ENCODE measurements at places on chromosomes 5 and 9.

DNA sequence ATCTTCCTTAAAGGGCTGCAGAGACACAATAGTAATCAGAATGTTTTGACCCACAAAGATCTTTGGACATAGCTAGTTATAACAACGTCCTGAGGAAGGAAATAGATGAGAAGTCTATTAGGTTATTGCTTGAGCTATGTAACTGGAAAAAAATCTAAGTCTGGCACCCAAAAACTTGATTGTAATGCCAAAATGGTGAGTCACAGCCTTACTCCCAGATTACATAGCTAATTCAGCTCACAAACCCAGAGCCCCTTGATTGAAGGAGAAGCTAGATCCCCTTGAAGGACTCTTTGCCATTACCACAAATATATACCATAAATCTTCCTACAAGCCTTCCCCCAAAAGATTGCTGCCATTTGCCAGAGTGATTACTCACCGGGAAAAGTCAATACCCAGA lies 341.8 kb upstream of the KIF2A start:
- H3K4me1 ChIP-seq: no peaks in the 10 kb centered on the region
- no peaks in the 10 kb centered on the region for H3K36me3 ChIP-seq
- H3K4me3 ChIP-seq: no peak overlapping the region

DNA sequence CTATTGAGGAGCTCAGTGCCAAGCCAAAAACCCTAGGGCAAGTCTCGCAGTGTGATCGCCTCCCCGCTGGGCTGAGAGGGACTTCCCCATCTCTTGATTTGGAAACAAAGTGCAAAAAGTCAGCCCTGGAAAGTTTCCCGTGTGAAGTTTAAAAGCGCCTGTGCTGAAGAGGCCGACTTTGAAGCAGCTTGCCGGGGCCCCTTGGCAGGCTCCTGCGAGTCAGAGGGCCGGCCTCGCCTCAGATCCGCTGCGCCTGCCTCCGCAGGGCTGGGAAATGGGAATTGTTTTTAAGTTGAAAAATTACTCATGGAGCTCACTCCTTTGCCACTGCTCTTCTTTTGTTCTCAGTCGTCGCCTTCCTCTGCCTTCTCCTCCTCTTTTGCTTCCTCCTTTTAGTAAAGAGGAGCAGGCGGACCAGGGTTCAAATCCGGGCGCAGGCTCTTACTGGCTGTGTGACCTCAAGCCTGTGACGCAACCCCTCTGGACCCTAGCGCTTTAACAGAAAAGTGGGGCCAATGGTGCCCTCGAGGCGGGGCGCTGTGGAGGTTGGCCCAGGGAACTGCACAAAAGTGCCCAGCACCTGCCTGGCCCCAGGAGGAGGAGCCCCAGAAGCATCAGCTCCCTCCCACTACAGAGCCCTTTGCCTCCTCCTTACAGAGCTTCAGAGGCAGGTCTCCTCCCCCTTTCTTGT lies 14.7 kb upstream of the LHX2 start:
- peaks cover 4% of the 10 kb centered on the region for H3K4me1 ChIP-seq
- no peak overlapping the region for H3K27ac ChIP-seq
- no peaks in the 10 kb centered on the region for H3K27me3 ChIP-seq
- no peaks in the 10 kb centered on the region for H3K36me3 ChIP-seq

DNA sequence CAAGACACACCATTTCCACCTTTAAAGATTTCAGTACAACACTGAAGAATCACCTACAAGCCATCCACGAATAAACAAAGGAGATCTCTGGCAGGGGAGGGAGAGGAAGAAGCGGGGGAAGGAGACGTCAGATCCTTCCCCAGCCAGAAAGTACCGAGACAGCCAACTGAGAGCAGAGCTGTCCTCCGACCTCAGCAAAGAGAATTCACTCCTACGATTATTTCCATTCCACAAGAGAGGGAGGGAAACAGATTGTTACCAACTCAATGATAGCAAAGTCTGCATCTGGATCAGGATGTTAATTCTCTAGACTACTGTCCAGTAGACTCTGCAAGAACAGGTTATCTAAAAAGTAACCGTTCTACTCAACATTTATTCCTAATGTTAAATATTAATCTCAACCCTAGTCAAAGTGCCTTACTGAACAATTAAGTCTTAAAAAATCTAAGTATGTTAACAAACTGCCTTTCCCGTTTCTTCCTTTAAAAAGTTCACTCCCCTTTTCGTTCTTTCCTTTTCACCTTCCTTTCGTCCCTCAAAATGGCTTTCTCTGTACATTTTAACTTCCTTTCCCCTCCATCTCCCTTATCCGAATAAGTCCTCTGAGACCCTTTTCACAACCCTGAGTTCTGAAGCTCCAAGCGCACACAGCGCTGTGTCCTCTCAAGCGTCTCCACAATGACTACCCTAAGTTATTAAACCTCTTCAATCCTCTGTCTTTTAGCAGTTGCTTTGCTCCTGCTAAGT lies 1.4 kb downstream of the CHD1 start:
- peaks cover 21% of the 10 kb centered on the region for H3K4me1 ChIP-seq
- no peaks in the 10 kb centered on the region for H3K27me3 ChIP-seq

GRCh38 chr9:20569525-20569924 lies 52.8 kb downstream of the MLLT3 start:
- peaks cover 11% of the 10 kb centered on the region for H3K4me1 ChIP-seq
- H3K27me3 ChIP-seq: no peaks in the 10 kb centered on the region
- DNase-seq: no peak
- H3K27ac ChIP-seq: no peak overlapping the region
- H3K4me3 ChIP-seq: no peak overlapping the region
- H3K36me3 ChIP-seq: no peaks in the 10 kb centered on the region

DNA sequence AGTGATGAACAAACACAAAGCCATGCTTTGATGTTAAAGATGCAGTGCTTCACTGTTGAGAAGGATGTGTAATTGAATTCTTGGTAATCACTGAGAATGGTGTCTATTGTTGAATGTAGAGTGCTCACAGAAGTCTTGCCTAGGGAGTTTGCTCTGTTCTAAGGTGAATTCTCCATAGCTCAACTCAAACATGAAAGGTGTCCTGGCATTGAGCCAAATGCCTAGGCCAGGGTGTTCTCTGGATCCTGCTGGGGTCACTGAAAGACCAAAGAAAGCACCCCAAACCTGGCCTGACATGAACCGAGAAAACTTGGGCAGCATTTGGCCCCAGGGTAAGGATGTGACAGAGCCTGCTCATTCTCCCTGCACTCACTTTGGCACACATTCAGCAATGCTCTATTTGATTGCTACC lies 217.3 kb downstream of the ARL15 start:
- H3K27me3 ChIP-seq: no peaks in the 10 kb centered on the region
- DNase-seq: no peak
- H3K27ac ChIP-seq: no peak overlapping the region
- no peak overlapping the region for H3K4me3 ChIP-seq
- no peaks in the 10 kb centered on the region for H3K36me3 ChIP-seq
- no peaks in the 10 kb centered on the region for H3K4me1 ChIP-seq

- no peak overlapping the region for H3K27ac ChIP-seq
- no peaks in the 10 kb centered on the region for H3K36me3 ChIP-seq
- no peaks in the 10 kb centered on the region for H3K4me1 ChIP-seq
- DNase-seq: no peak
Measured at GRCh38 chr5:38807570-38808483, 38.0 kb upstream of the OSMR start.

GRCh38 chr9:133606708-133607025 lies 2.5 kb downstream of the FAM163B start:
- no peak overlapping the region for H3K4me3 ChIP-seq
- no peak overlapping the region for H3K27ac ChIP-seq
- H3K27me3 ChIP-seq: peaks cover 4% of the 10 kb centered on the region

- no peaks in the 10 kb centered on the region for H3K4me1 ChIP-seq
- H3K27me3 ChIP-seq: no peaks in the 10 kb centered on the region
- DNase-seq: no peak
- H3K4me3 ChIP-seq: no peak overlapping the region
- H3K27ac ChIP-seq: no peak overlapping the region
Measured at GRCh38 chr5:58731641-58732040, 148.8 kb downstream of the RAB3C start.

DNA sequence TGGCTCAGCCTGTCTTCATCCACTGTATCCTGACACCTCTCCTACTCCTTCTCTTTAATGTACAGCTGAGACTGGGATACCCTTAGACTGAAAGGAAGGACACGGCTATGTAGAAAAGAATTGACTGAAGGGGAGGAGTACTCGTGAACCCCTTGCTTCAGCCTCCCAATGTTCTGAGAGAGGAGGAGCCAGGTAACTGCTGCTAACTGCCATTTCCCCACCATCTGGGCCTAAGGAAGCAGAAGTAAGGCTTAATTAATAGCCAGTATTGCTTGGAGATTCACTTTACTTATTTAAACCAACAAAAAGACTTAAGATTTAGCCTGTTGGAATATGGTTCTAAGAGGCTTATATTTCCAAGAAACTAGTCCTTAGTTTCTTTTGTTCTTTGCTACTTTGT lies 18.8 kb upstream of the RGS3 start:
- no peak overlapping the region for H3K4me3 ChIP-seq
- no peak for DNase-seq
- H3K27me3 ChIP-seq: no peaks in the 10 kb centered on the region
- H3K27ac ChIP-seq: no peak overlapping the region
- no peaks in the 10 kb centered on the region for H3K4me1 ChIP-seq

- no peak overlapping the region for H3K4me3 ChIP-seq
- H3K27me3 ChIP-seq: no peaks in the 10 kb centered on the region
- no peaks in the 10 kb centered on the region for H3K36me3 ChIP-seq
- no peak overlapping the region for H3K27ac ChIP-seq
- DNase-seq: no peak
Measured at GRCh38 chr5:144205141-144205551, 34.5 kb downstream of the KCTD16 start.

- H3K36me3 ChIP-seq: no peaks in the 10 kb centered on the region
- no peak overlapping the region for H3K27ac ChIP-seq
- H3K4me3 ChIP-seq: no peak overlapping the region
- no peaks in the 10 kb centered on the region for H3K4me1 ChIP-seq
Measured at GRCh38 chr5:83124593-83124992, 47.2 kb downstream of the XRCC4 start.

GRCh38 chr5:141840280-141840812 lies 37.9 kb downstream of the PCDH1 start:
- H3K4me1 ChIP-seq: no peaks in the 10 kb centered on the region
- DNase-seq: no peak
- H3K27me3 ChIP-seq: no peaks in the 10 kb centered on the region
- no peaks in the 10 kb centered on the region for H3K36me3 ChIP-seq
- peak overlapping the region; percentile 86 for H3K27ac ChIP-seq

DNA sequence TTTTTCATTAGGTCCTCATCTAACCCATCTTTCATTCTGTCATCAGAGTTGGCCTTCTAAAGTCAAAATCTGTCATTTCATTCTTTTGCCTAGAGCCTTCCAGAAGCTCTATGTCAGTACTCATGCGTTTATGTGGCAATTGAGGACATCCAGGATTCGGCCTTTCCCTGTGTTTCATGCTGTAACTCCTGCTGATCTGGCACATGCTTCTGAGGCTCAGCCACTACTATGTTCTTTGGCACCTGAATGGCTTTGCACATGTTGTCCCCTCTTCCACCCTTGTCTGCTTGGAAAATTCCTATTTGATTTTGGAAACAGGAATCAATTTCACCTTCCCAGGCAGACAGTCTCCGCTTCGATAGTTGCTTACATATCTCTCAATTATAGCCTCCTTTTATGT lies 84.9 kb downstream of the GDNF start:
- H3K27me3 ChIP-seq: no peaks in the 10 kb centered on the region
- H3K36me3 ChIP-seq: no peaks in the 10 kb centered on the region
- no peak overlapping the region for H3K27ac ChIP-seq
- DNase-seq: no peak

GRCh38 chr5:39517800-39518199 lies 93.0 kb upstream of the DAB2 start:
- H3K36me3 ChIP-seq: no peaks in the 10 kb centered on the region
- DNase-seq: no peak
- H3K4me3 ChIP-seq: no peak overlapping the region

DNA sequence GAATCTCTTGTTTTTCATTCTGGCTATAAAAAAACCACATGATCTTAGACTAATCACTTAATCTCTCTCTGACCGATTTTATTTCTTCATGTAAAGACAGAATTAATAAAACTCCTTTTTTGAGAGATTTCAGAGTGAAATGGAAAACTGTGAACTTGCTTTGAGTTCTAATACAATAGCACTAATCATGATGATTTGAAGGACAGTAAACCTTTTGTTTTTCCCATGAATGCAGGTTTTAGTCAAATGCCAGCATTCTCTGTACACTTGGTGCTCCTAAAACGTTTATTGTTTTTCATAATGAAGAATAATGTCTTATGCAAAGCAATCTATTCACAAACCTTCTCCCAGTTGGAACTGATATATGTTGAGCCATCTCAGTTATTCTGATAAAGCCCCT lies 86.8 kb downstream of the SLC24A2 start:
- no peaks in the 10 kb centered on the region for H3K4me1 ChIP-seq
- no peaks in the 10 kb centered on the region for H3K36me3 ChIP-seq
- no peak overlapping the region for H3K4me3 ChIP-seq
- H3K27ac ChIP-seq: no peak overlapping the region
- no peak for DNase-seq

- H3K27me3 ChIP-seq: no peaks in the 10 kb centered on the region
- H3K4me3 ChIP-seq: no peak overlapping the region
- no peaks in the 10 kb centered on the region for H3K36me3 ChIP-seq
- no peak overlapping the region for H3K27ac ChIP-seq
- no peak for DNase-seq
Measured at GRCh38 chr9:132288361-132288760, 66.4 kb downstream of the SETX start.

- no peaks in the 10 kb centered on the region for H3K27me3 ChIP-seq
- H3K4me1 ChIP-seq: no peaks in the 10 kb centered on the region
- H3K36me3 ChIP-seq: no peaks in the 10 kb centered on the region
- no peak for DNase-seq
Measured at GRCh38 chr5:121841892-121842291, 9.8 kb upstream of the FTMT start.

- no peaks in the 10 kb centered on the region for H3K36me3 ChIP-seq
- no peak overlapping the region for H3K4me3 ChIP-seq
- DNase-seq: no peak
- no peak overlapping the region for H3K27ac ChIP-seq
- no peaks in the 10 kb centered on the region for H3K4me1 ChIP-seq
Measured at GRCh38 chr5:100550531-100551051, 15.4 kb downstream of the FAM174A start.

- no peak for DNase-seq
- no peaks in the 10 kb centered on the region for H3K36me3 ChIP-seq
- no peak overlapping the region for H3K4me3 ChIP-seq
- H3K4me1 ChIP-seq: no peaks in the 10 kb centered on the region
Measured at GRCh38 chr5:172870291-172870714, 36.3 kb downstream of the ERGIC1 start.

DNA sequence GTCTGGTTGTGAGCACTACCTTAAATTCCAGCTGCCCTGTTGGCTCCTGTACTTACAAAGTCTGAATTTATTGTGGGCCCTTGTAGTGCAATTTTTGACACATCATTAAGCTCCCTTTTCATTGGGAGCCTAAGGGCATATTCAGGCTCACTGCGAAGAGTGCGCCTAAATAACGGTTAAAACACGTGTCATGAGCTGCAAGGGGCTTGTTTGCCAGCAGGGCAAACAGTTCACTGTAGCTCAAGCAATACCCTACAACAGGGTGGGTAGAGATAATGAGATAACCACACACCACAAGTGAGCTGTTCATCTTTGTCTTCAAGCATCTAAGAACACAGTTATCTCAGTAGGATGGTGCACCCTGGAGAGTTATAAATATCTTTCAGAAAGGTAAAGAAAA lies 214.2 kb downstream of the SLF1 start:
- H3K27ac ChIP-seq: no peak overlapping the region
- H3K27me3 ChIP-seq: no peaks in the 10 kb centered on the region
- H3K36me3 ChIP-seq: no peaks in the 10 kb centered on the region
- no peak overlapping the region for H3K4me3 ChIP-seq
- no peak for DNase-seq

Measured in Peyer's patch (tissue), 4 donors.